ENCODE measurements at places on chromosomes 7 and 10. TPM values are rescaled to one million over a fixed set of nuclear protein-coding genes. Genes with fewer than 3 reads are reported as not detected.

GRCh38 chr10:131198843-131199242, 112.7 kb downstream of the TCERG1L start:
- H3K27ac ChIP-seq = no peak overlapping the region
- DNase-seq = no peak
- H3K4me3 ChIP-seq = no peak overlapping the region
- H3K36me3 ChIP-seq = no peaks in the 10 kb centered on the region

- no peak overlapping the region for H3K4me3 ChIP-seq
- peaks cover 30% of the 10 kb centered on the region for H3K4me1 ChIP-seq
- H3K36me3 ChIP-seq = peaks cover 34% of the 10 kb centered on the region
These were observed 88.2 kb downstream of the SFMBT2 start for GRCh38 chr10:7322623-7323022.

LRRC18 gene
- not detected for total RNA-seq

GRCh38 chr10:92081641-92082040, 158.1 kb downstream of the BTAF1 start:
- no peak overlapping the region for H3K27ac ChIP-seq
- H3K27me3 ChIP-seq = no peaks in the 10 kb centered on the region
- no peaks in the 10 kb centered on the region for H3K4me1 ChIP-seq

DNA sequence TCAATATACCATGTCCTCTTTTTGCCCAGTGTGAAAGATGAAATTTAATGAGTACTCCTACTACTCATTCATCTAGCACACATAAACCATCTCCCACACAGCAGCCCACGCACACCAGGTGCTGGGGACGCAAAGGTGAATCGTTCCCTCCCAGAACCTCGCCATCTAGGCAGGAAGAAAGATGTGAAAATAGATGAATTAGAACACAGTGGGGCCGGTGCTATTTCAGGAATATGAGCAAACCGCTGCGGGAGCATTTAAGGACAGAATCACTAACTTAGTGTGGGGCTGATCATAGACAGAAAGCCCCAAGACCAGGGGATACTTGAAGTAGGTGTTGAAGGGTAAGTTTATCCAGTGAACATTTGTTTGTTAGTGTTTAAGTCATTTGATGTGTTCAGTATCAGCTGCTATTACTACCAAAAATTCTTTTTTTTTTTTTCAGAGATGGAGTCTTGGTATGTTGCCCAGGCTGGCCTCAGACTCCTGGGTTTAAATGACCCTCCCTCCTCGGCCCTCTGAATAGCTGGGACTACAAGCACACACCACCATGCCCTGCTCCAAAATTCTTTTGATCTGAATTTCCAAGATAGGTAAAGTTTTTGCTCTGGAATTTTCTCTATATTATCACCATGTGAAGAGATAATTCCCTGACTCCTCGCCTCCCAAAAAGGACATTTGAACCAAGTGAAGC, 48.8 kb downstream of the CPXM2 start:
- no peak overlapping the region for H3K4me3 ChIP-seq
- no peaks in the 10 kb centered on the region for H3K4me1 ChIP-seq
- no peak for DNase-seq
- H3K27ac ChIP-seq = no peak overlapping the region
- H3K36me3 ChIP-seq = no peaks in the 10 kb centered on the region

GRCh38 chr7:14685167-14685566, 217.4 kb downstream of the DGKB start:
- H3K4me3 ChIP-seq = no peak overlapping the region
- no peaks in the 10 kb centered on the region for H3K36me3 ChIP-seq
- no peak for DNase-seq
- no peaks in the 10 kb centered on the region for H3K27me3 ChIP-seq
- H3K4me1 ChIP-seq = no peaks in the 10 kb centered on the region

DNA sequence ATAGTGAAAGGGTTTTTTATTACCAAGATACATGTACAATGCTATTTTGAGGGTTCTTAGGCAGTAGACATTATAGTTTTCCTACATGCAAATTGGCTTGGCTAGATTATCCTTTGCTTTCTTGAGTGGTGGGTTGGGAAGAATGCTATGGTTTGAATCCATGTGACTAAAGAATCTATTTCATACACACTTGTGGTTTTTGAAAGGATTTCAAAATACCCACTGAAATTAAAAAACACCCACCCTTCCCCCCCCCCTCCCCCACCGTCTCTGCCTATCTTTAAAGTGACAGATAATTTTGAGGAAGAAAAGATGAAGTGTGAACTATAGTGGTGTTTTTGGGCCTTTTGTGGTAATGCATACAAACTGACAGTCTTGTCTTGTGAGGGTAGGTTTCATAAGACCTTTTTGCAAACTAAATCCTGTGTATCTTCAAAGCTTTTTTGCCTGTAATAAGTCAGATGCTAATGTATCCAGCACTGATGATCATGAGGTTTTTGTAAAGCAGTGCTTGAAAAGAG, 90.9 kb downstream of the TPST1 start:
- no peaks in the 10 kb centered on the region for H3K27me3 ChIP-seq
- DNase-seq = no peak
- H3K36me3 ChIP-seq = peaks cover 7% of the 10 kb centered on the region
- H3K27ac ChIP-seq = no peak overlapping the region

DNA sequence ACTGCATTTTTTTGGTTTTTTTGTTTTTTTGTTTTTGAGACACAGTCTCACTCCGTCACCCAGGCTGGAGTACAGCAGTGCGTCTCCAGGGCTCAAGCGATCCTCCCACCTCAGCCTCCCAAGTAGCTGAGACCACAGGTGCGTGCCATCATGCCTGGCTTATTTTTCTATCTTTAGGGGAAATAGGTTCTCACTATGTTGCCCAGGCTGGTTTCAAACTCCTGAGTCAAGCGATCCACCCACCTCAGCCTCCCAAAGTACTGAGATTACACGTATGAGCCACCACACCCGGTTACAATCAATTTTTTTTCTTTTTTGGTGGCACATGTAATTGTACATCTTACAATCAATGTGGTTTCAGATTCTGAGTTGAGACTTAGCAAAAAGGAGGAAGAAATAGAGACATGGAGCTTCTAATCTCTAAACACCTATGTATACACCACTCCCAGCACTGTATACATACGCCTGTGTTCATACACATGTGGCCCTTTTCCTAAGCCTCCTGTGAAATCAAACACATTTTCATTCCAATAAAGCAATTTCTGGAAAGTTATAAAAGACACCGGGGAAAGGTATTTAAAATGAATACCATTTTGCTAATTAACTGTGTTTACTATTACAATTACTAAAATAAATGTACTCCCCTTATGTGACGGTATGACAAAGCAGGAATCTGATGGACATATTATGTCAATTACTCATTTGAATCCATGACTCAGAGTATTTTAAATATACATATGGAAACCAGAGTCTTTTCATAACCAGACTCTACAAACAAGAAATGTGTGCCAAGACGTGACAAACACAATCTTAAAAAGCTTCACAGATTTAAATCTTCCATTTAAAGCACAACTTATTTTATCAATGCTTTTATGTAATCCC, 40.9 kb downstream of the SMURF1 start:
- H3K4me3 ChIP-seq = no peak overlapping the region
- DNase-seq = peak; percentile 54
- peaks cover 22% of the 10 kb centered on the region for H3K36me3 ChIP-seq
- no peaks in the 10 kb centered on the region for H3K27me3 ChIP-seq

DNA sequence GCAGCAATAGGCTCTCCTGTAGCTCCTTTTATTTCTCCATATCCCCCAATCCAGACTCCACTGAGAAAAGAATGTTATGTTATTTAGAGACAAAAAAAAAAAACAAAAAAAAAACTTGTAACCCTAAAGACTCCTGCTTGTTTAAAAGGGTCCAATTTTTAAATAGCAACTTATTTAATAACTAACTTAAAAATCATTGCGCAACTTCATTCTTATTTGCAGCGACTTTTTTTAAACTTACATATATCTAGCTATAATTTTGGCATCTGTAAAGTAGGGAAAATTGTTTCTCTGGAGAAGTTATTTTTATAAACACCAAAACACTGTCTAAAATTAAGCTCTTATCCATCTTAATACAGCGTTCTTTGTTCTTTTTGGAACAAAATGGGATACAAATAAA, 59.0 kb upstream of the ZC3HAV1 start:
- no peak overlapping the region for H3K27ac ChIP-seq
- peaks cover 2% of the 10 kb centered on the region for H3K36me3 ChIP-seq
- DNase-seq = no peak
- H3K27me3 ChIP-seq = no peaks in the 10 kb centered on the region
- H3K4me3 ChIP-seq = no peak overlapping the region

GRCh38 chr7:131867461-131867860, 311.0 kb upstream of the PODXL start:
- no peak for DNase-seq
- no peak overlapping the region for H3K27ac ChIP-seq
- peaks cover 6% of the 10 kb centered on the region for H3K27me3 ChIP-seq
- no peaks in the 10 kb centered on the region for H3K36me3 ChIP-seq
- no peaks in the 10 kb centered on the region for H3K4me1 ChIP-seq

RTKN2 gene
- total RNA-seq = 1.4 TPM

GRCh38 chr10:48509974-48510692, 94.7 kb downstream of the ARHGAP22 start:
- no peak overlapping the region for H3K27ac ChIP-seq
- no peaks in the 10 kb centered on the region for H3K36me3 ChIP-seq
- H3K4me1 ChIP-seq = no peaks in the 10 kb centered on the region
- peaks cover 1% of the 10 kb centered on the region for H3K27me3 ChIP-seq
- peak; percentile 42 for DNase-seq

GCK gene
- 2.1 TPM for total RNA-seq

SPDYE18 gene
- total RNA-seq = 0.56 TPM

NXPH1 gene
- total RNA-seq = not detected

DNA sequence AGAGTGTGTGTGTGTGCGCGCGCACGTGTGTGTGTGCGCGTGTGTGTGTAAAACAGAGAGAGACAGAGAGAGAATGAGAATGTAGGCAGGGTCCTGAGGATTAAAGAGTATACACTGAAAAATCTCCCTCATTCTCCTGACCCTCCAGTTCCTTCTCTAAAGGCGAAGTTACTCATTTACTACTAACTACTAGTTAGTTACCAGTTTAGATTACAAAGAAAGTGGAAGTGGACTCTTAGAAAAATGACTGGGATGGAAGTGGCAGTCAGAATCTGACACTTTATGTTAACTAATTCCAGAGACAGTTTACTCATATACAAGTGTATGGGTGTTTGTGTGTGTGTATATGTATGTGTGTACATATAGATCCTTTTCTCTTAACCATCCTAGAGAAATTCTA, 146.5 kb upstream of the LRRN3 start:
- DNase-seq = no peak
- H3K27me3 ChIP-seq = no peaks in the 10 kb centered on the region
- peaks cover 1% of the 10 kb centered on the region for H3K36me3 ChIP-seq
- no peak overlapping the region for H3K27ac ChIP-seq

NFE2L3 gene
- total RNA-seq = 22.6 TPM

FAM25A gene
- not detected for total RNA-seq

GRCh38 chr10:118139321-118139720, 92.6 kb upstream of the RAB11FIP2 start:
- no peak overlapping the region for H3K4me3 ChIP-seq
- DNase-seq = no peak
- peaks cover 12% of the 10 kb centered on the region for H3K27me3 ChIP-seq

GRCh38 chr10:14659626-14660196, 115.0 kb downstream of the FAM107B start:
- H3K36me3 ChIP-seq = peaks cover 12% of the 10 kb centered on the region
- H3K4me1 ChIP-seq = peaks cover 61% of the 10 kb centered on the region
- H3K27ac ChIP-seq = peak overlapping the region; percentile 96
- peak overlapping the region; percentile 53 for H3K4me3 ChIP-seq
- H3K27me3 ChIP-seq = no peaks in the 10 kb centered on the region

DNA sequence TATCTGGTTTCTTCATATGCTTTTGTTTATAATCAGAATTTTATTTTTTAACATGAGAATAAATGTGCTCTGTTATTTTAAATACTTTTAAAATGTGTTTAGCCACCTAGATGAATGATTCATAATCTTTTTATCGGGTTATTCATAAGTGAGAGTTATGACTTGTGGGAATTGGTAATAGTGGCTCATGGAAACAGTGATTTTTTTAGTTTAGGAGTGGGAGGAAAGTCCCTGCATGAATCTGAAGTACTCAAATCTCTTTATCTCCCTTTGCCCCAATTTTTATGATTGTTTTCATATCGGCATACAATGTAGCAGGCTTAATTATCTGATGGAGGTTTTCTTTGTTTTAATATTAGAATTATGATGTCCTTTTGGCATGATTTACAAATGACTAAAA, 42.9 kb downstream of the TAX1BP1 start:
- no peak overlapping the region for H3K4me3 ChIP-seq
- peaks cover 13% of the 10 kb centered on the region for H3K36me3 ChIP-seq
- H3K27ac ChIP-seq = peak overlapping the region; percentile 36

DNA sequence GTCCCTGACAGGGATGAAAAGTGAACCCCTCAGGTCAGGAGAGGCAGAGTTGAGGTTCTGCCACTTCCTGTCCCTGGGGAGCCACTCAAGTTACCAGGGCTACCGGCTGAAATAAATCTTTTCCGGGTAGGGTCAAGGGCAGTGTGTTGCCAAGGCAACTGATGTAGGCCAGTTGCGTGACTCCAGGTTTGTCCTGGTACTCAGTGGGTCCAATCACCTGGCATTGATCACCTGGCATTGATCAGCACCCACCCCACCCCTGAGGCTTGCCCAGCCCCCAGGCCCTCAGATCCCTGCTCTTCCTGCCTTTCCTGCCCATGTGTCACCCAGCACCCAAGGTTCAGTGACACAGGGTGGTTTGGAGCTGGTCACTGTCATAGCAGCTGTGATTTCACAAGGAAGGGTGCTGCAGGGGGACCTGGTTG, 5.9 kb downstream of the SAP25 start:
- peak overlapping the region; percentile 69 for H3K27ac ChIP-seq
- H3K36me3 ChIP-seq = peaks cover 15% of the 10 kb centered on the region
- no peaks in the 10 kb centered on the region for H3K27me3 ChIP-seq
- H3K4me1 ChIP-seq = peaks cover 46% of the 10 kb centered on the region
- DNase-seq = no peak
- H3K4me3 ChIP-seq = no peak overlapping the region

- peak; percentile 61 for DNase-seq
- no peak overlapping the region for H3K27ac ChIP-seq
- H3K27me3 ChIP-seq = no peaks in the 10 kb centered on the region
- no peaks in the 10 kb centered on the region for H3K4me1 ChIP-seq
- no peak overlapping the region for H3K4me3 ChIP-seq
These were observed 43.7 kb downstream of the CPVL start for GRCh38 chr7:29102558-29103151.

- DNase-seq = no peak
- peaks cover 16% of the 10 kb centered on the region for H3K4me1 ChIP-seq
- H3K27me3 ChIP-seq = no peaks in the 10 kb centered on the region
- H3K36me3 ChIP-seq = peaks cover 22% of the 10 kb centered on the region
- H3K4me3 ChIP-seq = no peak overlapping the region
These were observed 163.3 kb downstream of the SVIL start for GRCh38 chr10:29471544-29471859.

DNA sequence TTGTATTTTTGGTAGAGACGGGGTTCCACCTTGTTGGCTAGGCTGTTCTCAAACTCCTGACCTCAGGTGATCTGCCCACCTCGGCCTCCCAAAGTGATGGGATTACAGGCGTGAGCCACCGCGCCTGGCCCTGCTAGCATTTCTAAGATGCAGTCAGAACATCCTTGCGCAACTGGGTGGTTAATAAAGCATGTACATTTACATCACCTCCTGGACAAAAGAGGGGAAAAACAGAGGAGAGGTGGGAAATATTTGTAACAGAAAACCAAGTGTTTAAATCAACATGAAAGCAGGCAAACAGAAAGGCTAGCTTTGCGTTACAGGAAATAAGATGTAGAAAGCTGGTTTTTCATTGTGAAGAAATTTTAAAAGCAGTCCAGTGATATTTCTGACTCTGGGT, 220.9 kb upstream of the KMT2E start:
- H3K36me3 ChIP-seq = no peaks in the 10 kb centered on the region
- H3K27ac ChIP-seq = no peak overlapping the region
- H3K4me1 ChIP-seq = no peaks in the 10 kb centered on the region
- H3K4me3 ChIP-seq = no peak overlapping the region

DGKI gene
- total RNA-seq = 0.65 TPM
